Activated CD4-positive, CD25-positive, alpha-beta regulatory T cell treated with anti-CD3 and anti-CD28 coated beads, Interleukin-2, amount 50 U/mL, for 24 hours (primary cell): ENCODE measurements at places on chromosomes 12 and 14.

GRCh38 chr14:95943699-95944098, 67.1 kb downstream of the TUNAR start:
- no peak for ATAC-seq

DNA sequence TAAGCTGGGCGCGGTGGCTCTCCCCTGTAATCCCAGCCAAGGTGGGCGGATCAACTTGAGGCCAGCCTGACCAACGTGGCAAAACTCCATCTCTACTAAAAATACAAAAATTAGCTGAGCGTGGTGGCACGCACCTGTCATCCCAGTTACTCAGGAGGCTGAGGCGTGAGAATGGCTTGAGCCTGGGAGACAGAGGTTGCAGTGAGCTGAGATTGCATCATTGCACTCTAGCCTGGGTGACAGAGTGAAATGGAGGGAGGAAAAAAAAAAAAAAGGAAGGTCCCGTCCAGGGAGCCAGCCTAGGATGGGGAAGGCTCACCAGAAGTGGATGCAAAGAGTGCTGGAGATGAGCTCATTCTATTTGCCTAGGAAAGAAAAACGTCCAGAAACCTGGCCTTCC, 1.9 kb upstream of the CD27 start:
- no peak for ATAC-seq

- no peak for ATAC-seq
Measured at GRCh38 chr14:42848652-42849051, 1242.0 kb downstream of the LRFN5 start.

GRCh38 chr14:104927901-104928300, 3.2 kb downstream of the PLD4 start:
- no peak for ATAC-seq

GRCh38 chr14:76911473-76911872, 85.3 kb downstream of the LRRC74A start:
- ATAC-seq, result no peak

- ATAC-seq, result peak; percentile 40
Measured at GRCh38 chr14:51652168-51653078, 713 bp downstream of the FRMD6 start.

- ATAC-seq, result peak; percentile 42
Measured at GRCh38 chr12:9951026-9951675, 19.0 kb upstream of the CLEC2A start.

DNA sequence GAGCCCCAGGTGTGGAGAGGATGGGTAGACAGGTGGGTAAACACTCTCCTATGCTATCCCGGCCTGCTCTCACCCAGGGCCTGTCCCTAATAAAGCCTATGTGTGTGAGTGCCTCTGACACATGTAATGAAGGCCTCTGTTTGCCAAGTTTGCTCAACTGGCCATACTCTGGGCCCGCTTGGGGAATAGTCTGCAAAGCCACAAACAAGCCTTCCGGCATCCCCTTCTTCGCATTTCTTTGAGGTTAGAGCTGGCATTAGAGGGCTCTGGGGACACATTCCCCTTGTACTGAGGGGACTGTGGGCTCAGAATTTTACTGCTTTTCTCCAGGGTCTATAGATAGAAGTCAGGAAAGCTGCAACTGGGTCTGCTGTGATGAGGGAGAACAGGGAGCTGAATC, 240.5 kb downstream of the C12orf75 start:
- ATAC-seq, result no peak

GRCh38 chr12:32457251-32458025, 58.1 kb downstream of the FGD4 start:
- no peak for ATAC-seq

DNA sequence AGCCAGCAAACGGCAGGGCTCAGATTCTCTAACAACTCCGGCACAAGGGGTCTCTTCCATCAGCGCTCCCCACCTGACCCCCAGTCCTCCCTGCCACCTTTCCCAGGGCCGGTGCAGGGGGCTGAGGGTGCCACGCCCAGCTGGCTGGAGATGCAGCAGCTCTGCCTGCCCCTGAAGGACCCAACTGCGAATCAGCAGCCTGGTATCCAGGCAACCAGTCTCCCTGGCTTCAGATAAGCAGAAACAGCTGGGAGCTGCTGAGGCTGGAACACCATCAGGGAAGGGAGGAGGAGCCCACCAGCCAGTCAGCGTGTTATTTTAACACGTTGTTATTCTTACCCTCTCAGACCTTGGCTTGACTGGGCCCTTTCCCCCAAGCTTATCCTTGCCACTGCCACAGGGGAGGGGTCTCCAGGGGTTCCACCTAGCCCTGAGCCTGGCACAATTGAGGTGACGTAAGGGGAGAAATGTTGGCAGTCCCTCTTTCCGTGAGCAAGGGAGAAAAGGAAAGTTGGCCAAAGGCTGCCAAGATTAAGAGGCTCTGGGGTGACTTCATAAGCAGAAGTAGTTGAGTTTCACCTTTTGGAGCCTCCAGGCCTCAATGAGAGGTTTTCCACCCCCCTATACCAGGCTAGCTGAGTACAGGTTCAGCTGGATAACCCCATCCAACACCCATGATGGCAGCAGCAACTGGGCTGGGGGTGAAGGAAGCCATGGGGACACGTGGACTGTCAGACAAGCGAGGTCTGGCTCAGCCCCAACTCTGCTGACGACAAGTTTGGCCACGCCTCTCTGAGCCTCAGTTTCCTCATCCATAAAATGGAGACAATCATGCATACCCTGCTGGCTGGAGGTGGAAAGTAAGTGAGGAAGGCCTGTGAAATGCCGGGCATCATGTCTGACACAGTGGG, 91.1 kb downstream of the IRF2BPL start:
- ATAC-seq, result no peak

GRCh38 chr14:71498212-71498611, 434.0 kb upstream of the RGS6 start:
- ATAC-seq, result no peak

GRCh38 chr12:22276867-22277266, 57.6 kb downstream of the ST8SIA1 start:
- ATAC-seq, result no peak

- peak; percentile 39 for ATAC-seq
Measured at GRCh38 chr14:58243790-58244555, 670 bp upstream of the PSMA3 start.

DNA sequence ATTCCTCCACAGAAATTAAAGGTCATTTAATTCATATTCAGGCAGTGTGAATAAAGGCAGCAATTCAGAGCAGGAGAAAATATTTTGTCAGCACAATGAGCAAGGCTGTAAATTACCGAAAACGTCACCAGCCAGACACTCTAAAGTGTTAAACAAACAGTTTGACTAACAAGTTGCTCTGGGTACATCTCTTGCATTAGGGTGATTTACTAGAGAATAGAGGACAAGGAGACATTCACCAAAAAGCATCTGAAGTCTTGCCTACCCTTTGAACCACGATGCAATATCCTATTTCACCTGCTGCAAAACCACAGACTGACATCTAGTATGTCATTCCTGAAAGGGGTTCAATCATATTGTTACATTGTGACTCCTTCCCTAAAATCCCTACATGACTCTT, 27.1 kb upstream of the GPHB5 start:
- ATAC-seq, result no peak

GRCh38 chr12:112409064-112409905, at the start of gene RPL6:
Gene RPL6, minus strand, starts transcription at chr12:112409605. Its CDS starts 949 bp downstream, at chr12:112408656.
- ATAC-seq, result peak; percentile 91

DNA sequence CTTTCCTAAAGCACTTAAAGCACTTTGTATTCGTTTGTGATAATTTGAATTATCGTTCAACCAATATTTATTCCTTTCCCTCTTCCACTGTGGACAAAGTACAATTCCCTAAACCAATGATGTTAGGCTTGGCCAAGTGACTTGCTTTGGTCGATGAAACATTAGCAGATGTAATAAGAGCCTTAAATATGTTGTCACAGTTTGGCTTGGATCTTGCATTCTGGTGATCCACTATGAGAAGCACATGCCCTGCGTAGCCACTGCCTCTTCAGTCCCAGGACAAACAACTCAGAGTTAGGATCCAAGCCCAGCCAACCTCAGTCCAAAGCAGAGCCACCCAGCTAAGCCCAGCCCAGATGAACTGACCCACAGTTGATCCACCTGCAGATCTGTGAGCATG, 8.4 kb upstream of the C12orf75 start:
- no peak for ATAC-seq

GRCh38 chr12:1213205-1213604, 222.2 kb downstream of the ERC1 start:
- peak; percentile 55 for ATAC-seq

DNA sequence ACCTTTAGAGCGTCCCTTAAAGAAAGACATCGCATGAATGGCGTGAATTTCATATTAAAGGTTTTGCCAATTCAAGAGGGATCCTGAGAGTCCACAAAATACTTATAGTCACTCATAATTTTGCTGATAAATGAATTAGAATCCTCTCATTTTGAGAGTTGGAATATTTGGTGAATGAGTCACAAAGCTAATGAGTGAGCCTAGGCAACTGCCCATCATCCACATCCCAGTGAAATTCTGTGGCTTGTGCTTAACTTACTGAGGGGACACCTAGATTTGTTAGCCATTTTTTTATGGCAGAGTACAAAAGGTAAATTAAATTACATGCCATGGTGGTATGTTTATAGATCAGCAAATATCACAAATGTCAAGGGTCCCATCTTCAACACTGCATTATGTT, 12.7 kb upstream of the NOXRED1 start:
- ATAC-seq, result no peak

DNA sequence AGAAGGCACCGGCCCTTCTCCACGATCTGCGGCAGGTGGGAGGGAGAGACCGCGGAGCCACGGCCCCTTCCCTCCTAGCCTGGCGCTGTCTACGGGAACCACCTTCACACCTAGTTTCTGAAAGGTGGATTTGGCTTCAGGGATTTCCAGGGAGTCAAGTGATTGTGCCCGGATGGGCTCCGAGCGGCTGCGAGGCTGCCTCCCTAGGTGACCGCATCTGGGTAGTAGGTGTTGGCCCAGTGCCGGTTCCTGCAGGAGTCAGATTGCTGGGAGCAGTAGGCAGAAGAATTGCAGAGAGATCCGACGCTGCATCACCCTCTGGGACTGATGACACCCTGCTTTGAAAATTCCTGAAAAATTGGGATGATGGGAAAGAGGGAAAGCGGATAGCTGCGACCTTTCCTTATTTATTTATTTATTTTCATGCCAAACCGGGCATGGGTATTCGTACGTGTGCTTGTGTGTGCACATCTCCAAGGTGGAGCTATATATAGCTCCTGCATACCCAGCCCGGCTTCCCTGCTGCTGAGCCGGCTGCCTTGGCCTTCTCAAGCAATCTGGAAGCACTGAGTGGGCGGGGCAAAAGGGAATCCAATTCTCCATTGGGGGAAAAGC, 1.1 kb downstream of the CNTN1 start:
- no peak for ATAC-seq

DNA sequence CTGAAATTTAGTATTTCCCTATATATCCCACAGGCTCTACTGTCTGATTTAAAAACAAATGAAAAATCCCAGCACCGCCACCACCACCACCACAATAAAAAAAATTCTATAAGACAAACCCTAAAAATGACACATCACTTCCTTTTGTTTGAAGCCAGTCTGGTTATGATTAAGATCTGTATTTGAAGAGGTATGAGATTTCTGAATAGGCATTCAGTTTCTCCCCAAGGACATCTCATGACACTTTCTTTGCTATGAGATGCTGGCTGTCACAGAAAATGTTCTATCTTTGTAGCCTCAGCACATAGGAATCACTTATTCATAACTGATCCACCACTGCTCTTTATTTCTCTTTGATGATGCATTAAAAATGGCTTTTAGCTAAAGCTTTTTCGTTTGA, 1071.0 kb downstream of the SLC6A15 start:
- ATAC-seq, result no peak

- no peak for ATAC-seq
Measured at GRCh38 chr12:55741931-55742680, 816 bp upstream of the GDF11 start.

DNA sequence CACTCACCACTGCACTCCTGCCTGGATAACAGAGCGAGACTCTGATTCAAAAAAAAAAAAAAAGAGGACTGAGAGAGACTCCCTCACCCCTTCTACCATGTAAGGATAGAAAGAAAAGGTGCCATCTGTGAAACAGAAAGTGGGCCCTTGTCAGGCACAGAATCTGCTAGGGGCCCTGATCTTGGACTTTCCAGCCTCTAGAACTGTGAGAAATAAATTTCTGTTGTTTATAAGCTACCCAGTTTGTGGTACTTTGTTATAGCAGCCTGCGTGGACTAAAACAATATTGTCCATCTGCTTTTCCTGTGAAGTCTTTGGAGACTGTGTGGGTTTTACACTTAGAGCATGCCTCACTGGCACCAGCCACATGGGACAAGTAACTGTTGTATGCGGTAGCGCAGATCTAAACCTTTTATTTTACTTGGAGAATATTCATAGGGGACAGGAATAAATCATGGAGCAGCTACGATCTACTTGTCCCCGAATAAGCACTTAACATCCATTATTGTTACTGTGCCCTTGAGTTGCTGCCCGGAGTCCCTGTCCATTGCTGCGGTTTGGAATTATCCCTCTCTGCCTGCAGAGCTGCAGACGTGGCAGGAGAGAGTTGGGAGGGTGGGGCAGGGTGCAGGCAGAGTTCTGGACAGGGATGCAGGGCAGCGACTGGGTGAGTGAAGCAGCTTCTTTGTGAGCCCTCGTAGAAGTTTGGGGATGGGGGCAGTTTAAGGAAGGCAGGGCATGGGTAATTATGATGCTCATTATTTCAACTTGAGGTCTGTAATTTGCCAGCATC, 52.4 kb upstream of the STON2 start:
- no peak for ATAC-seq

GRCh38 chr12:113103756-113104450, 31.7 kb downstream of the RASAL1 start:
- peak; percentile 93 for ATAC-seq

DNA sequence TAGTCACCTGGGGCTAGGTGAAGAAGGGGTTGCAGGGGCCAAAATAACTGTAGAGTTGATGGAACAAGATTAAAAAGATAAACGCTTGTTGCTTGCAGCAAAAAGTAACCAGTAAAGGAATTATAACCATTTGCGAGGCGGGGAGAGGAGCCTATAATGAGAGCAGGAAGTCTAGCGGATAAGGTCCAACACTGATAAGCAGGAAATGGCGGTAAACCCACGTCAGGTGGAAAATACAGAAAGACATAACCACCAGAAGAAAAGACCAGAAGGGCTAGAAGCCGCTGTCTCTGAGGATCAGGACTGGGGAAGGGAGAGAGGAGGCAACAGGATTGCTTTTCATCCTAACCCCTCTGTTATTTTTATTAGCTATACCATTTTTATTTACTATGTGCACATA, 303.3 kb downstream of the DPF3 start:
- ATAC-seq, result no peak

DNA sequence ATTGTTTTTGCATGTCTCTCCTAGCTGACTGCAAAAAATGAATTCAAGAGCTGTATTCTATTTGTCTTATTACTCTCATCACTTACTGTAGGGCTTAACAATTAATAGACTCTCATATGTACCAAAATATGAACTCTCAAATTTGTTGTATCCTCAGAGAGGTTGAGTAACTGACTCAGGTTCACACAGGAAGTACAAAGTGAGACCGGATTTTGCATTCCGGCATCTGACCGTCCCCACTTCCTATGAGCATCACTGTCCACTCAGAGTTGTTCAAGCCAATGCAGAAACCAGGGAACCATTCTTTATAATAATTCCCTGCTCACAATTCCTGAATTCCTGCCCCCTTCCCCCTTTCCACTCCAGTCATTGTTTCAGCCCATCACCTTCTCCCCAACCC, 113.3 kb upstream of the AMIGO2 start:
- ATAC-seq, result peak; percentile 15
